COR-L47 (cell line): ENCODE measurements at places on chromosomes 6 and 20.

GRCh38 chr6:118899948-118900347, 6.0 kb downstream of the ASF1A start:
- no peak for DNase-seq

DNA sequence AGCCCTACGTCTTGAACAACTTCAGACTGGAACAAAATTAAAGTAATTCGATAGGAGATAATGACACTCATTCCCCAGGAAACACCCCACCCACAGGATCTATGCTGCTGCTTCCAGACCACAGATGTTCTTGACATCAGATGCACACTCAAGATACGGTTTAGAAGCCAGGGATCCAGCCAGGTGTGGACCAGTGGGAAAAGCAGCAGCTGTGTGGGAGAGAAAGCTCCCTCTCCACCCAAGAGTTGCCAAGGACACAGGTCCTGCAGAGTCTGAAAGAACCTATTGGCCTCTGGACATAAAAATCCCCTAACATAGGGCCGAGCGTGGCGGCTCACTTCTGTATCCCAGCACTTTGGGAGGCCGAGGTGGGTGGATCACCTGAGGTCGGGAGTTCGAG, 91.7 kb upstream of the NFATC2 start:
- no peak for DNase-seq

DNA sequence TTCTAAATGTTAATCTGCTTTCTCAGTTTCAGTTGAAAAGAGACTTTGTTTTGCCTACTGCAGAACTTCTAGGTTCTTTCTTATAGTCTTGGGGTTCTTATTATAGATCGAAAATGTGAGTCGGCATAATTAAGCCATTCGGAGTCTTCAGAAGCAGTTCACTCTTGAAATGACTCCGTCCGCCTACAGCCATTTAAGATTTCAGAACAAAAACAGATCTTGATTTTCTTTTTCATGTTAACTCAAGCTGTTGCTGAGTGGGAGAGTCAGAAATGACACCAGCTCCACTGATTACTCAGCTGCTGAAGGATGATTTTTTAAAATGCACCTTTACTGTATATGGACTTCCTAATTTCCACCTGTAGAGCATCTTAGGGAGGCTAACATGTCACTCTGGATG, 15.9 kb downstream of the PRDM1 start:
- no peak for DNase-seq

GRCh38 chr6:15875797-15876196, 213.0 kb upstream of the DTNBP1 start:
- DNase-seq: no peak

- DNase-seq: no peak
Observed at GRCh38 chr20:14609328-14610221, 272.2 kb upstream of the FLRT3 start.

DNA sequence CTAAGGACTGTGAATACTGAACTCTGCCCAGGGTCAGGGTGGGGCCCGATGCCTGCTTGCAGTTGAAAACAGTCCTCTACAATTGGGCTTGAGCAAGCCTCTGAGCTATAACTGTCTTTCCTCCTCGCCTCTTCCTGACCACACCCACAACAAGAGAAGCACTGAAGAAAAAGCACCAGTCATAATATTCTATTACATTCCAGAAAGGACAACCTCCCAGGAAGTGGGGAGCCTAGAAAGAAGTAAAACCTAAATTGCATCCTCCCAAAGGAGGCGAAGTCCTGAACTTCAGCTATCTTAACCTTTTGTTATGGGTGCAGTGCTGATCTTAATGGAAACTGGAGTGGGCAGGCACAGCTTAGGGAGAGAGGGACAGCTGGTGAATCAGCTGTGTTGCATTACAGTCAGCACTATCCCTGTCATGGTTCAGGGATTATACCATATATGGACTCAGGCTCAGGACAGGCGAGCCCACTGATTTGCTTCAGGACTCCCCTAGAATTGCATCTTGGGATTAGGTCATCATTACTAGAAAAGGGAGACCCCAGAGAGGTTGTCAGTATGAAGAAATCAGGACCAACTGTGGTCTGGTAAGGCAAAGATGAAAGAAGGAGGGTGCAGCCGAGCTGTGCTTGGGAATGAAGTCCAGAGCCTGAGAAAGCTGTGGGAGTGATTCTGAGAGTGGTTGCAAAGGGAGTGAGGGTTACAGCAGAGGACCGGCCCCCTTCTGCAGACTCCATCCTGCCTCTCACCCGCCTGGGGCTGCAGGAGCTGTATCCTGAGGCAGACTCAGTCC, 18.3 kb upstream of the TRAM2 start:
- no peak for DNase-seq

DNA sequence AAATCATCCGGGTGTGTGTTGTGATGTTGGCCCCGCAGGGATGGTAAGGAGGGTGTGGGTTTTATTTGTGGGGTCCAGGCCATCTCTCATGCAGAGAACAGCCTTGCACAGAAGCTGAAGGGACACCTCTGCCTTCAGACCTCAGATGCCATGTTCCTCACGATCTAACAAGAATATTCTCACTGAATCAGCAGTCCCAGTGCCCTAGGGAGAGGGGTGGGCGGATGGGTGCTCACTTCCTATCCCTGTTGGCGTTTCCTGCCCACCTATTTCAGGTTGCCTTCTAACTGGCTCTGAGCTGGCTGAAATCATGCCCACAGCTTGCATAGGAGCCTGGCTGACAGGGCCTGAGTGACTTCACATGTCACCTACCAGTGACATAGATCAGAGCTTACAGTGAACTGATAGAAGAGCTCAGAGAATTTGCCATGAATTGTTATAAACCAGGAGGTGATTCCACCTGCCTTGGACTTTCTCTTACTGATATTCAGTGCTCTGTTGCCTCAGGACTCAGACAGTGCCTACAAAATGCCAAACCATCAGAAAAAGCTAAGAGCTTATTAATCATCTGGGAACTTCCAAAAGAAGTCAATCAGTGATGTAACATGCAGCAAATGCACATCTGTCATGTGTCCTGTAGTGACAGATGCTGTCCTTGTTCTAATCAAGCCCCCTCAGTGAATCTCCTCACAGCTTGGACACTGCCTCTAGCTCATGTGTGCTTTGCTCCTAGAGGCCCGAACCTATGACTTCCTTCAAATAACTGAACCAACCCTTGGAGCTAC, 285.8 kb upstream of the PRND start:
- no peak for DNase-seq

- no peak for DNase-seq
Observed at GRCh38 chr6:159303159-159303558, 134.0 kb downstream of the FNDC1 start.

- DNase-seq: no peak
Observed at GRCh38 chr20:34242879-34243278, 1.7 kb downstream of the ASIP start.

- no peak for DNase-seq
Observed at GRCh38 chr6:122799916-122800686, 11.0 kb downstream of the SMPDL3A start.

DNA sequence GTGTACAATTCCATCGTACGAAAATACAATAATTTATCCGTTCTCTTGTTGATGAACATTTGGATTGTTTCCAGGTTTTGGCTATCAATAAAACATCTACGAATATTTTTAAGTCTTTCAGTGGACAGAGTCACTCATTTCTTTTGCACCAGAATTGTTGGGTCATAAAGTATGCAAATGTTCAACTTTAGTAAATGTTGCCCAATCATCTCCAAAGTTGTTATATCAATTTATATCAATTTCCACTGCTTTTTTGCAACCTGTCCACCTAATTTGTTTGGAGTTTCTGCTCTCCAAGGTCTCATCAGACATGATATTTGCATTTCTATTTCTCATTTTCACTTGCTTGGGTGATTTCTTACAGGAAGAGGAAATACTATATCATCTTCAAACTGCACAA, 10.5 kb downstream of the TMEM239 start:
- DNase-seq: no peak

DNA sequence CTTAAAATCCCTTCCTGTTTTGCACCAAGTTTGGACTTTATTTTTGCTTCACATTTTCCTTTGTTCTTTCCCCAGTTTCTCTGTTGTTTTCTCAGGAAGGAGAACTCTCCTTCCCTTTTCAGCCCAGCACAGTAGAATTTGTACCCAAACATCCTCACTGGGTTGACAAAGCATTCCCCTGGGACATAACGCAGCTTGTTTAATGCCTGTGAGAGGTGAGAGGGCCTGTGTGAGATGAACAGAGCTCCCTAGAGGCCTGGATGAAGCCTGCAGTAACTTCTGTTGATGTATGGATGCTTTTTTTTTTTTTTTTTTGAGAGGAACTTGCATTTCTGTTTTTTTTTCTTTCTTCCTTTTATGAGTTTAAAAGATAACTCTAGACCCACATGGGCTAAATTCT, 104.9 kb upstream of the SLC22A23 start:
- no peak for DNase-seq

- DNase-seq: no peak
Observed at GRCh38 chr20:36872852-36873251, 3.1 kb upstream of the TLDC2 start.

- no peak for DNase-seq
Observed at GRCh38 chr20:18728870-18729224, 84.7 kb upstream of the SCP2D1 start.

DNA sequence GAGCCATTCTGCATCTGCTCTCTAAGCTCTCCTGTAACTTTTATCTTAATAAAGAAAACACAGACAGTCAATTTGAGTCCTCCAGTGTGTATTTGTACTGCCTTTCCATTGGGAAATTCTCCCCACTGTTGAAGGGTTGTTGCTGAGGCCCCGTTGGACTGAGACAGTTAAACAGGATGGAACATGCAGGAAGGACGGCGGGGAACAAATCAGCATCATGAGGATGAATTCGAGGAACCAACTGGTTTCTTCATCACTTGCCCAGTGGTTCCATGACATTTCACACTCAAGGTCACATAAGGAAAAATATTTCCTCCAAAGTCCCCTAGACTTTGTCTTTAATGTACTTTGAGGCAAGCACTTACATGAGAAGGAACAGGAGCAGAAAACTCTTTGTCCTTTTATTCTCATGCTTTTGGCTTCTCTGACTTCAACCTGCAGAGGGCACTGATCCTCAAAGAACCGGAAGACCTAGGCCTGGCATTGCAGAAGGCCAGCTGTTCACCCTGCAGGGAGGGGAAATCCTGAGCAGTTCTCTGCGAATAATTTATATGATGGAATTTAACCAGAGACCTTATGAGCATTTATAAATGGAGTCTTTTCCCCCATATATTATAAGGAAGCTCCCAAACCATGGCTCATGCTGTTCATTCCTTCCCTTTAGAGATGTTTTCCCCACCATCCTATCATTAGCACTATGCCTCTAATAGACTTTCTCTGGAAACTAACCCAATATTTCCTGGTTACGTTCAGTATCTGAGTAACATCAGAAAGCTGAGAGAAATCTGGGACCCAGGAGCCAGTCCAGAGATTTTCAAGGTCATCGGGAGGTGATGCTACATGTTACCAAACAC, 55.2 kb upstream of the ADGRF1 start:
- DNase-seq: peak; percentile 72

GRCh38 chr6:144219056-144219685, 66.0 kb upstream of the UTRN start:
- peak; percentile 4 for DNase-seq

DNA sequence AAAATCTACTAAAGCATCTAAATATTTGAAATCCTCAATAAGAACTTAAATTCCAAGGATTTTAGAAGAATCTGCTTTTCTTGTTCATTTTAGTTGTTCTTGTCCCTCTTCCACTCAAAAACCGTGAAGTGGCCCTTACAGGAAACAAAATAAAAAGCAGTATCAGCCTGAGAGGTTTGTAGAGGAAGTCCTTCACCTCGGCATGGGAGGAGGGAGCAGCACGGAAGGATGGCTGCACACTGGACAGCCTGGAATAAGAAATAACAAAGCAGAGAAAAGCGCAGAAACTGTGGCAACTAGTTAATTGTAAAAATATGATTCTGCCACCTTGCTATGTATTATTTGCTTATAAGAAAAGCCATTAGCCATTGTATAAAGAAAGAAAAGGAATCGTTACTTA, 46.1 kb downstream of the RALGAPA2 start:
- no peak for DNase-seq

GRCh38 chr6:30985490-30985889, 2.0 kb downstream of the MUC21 start:
- no peak for DNase-seq

DNA sequence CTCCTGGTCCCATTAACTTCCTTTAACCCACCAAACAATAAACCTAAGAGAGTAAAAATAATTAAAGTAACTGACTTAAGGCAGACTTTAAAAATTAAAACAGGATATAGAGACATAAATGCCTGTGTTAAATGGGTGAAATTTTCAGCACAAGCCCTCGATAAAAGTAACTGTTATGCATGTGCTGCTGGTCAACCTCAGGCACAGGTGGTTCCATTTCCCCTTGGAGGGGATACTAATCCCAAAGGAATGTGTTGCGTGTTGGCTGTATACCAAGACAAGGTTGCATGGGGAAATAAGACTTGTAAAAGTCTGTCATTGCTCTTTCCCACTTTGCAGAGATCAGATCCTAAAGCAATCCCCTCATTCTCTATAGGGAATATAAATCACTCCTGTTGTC, 25.8 kb downstream of the HLA-A start:
- no peak for DNase-seq

- DNase-seq: no peak
Observed at GRCh38 chr6:108263371-108263770, 2.5 kb upstream of the SNX3 start.

DNA sequence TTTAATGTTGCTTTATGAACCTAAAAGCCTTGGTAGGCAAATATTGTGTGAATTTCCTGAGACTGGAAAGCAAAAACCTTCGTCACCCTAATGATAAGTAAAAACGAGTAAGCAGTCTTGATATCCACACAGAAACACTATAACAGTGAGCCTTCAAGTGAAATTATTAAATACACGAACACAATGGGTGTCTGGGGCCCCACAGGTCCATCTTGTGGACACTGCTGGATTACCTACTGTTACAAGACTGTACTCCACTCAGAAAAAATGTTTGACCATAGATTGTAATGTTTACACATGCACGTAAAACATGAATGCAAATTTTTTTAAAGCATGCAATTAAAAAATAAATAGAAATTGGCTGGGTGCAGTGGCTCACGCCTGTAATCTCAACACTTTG, 466.9 kb downstream of the CD83 start:
- DNase-seq: peak; percentile 55

DNA sequence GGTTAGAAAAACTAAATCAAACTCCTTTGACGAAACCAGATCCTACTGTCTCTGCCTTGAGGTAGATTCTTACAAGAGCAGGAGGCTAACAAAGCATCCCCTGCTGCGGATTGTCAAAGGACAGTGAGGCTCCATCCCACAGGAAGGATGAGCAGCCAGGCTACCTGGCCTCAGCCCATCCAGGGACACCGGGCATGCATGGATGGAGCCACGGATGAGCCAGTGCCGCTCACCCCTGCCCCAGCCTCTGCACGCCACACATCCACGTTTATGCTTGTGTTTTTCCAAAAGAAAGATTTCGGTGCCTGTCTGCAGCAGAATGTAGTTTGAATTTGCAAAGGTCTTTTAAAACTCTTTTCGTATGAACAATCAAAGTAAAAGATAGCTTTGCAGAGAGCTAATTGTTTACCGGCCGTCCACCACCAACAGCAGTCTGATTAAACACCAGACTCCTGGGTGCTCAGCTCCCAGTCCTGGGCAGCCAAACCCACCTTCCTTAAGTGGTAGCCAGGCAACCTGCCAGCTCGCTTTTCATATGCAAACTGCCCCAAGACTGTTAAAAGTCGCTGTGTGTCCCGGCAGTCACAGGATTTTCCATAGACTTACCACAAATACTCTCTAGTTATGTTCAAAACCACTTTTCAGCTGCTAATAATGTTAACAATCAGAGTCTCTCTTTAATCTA, 999 bp downstream of the THBS2 start:
- peak; percentile 32 for DNase-seq

- DNase-seq: no peak
Observed at GRCh38 chr20:16243470-16243869, 329.8 kb downstream of the KIF16B start.

GRCh38 chr20:50496773-50497385, 13.3 kb upstream of the PTPN1 start:
- DNase-seq: no peak

GRCh38 chr20:17889226-17889625, 79.4 kb downstream of the SNX5 start:
- DNase-seq: no peak
